Right ventricle myocardium inferior (tissue), 1 donor: ENCODE measurements at places on chromosomes 2 and 18.

GRCh38 chr2:99689145-99689742 is 199.4 kb upstream of the REV1 start:
- DNase-seq, result no peak

- DNase-seq, result no peak
These were observed 122.1 kb upstream of the SLC39A10 start for GRCh38 chr2:195534971-195535370.

DNA sequence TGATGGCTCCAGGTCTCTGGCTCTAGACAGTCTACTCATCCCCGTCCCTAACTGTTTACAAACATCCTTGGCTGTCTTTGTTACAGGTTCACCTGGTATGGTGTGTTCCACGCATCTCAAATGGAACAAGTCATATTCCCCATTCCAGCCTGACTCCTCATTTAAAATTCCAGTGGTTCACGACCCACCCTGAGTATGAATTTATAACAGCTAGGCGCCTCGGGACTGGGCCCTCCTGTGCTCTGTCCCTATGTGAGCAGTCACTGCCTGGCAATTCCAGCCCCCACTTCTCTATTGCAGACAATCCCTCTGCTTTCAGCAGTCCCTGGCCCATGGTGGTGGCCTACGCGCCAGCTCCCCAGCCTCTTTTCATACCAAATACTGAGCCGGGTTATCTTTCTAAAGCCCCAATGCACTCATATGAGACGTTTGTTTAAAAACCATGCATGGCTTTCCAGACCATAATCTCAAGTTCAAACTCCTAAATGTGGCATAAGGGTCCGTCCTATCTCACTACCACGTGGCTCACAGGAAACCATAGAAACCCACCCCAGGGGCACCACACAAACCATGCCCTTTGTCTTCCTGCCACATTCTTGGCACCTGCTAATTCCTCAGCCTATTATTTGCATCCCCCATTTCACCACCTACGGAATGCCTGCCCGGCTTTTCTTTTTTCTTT is 1.6 kb downstream of the SERPINB8 start:
- peak; percentile 58 for DNase-seq

DNA sequence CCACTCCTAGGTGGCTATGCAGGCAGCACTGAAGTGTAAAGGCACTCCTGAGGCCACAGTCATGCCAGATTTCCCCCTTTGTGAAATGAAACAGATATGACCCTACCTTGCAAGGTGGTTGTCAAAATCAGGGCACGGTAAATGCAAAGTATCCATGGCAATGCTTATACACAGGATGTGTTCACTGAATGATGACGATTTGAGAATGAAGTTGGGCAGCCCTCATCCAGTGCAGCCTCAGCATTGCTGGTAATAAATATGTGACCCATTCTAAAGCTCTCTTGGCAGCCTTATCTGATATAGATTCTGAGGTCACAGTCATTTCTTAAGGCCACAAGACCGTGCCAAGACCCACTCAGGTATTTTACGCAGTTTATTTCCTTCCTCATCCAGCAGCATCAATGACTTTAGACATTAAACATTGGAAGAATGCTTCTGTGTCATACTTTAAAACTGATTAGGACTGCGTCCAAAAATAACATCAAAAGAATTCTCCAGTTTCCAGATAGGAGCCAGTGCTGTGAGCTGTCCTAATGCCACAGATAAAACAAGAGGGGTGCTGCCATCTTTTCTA is 125.5 kb upstream of the SERTAD2 start:
- no peak for DNase-seq

GRCh38 chr2:219401606-219402005 is 13.9 kb upstream of the DNPEP start:
- no peak for DNase-seq

GRCh38 chr2:86808315-86809161 is 17.8 kb upstream of the CD8A start:
- peak; percentile 92 for DNase-seq

GRCh38 chr18:73235491-73235890 is 367.7 kb upstream of the NETO1 start:
- DNase-seq, result no peak

- no peak for DNase-seq
These were observed 205.9 kb downstream of the IKZF2 start for GRCh38 chr2:212945526-212945925.

- DNase-seq, result peak; percentile 95
These were observed at the start of gene TBC1D8 for GRCh38 chr2:101151146-101151858. Gene TBC1D8 (minus strand): TSS chr2:101151382. CDS start chr2:101151253, 129 bp downstream.
